Hippocampal formation (tissue), 2 donors: ENCODE measurements at places on chromosomes 2 and 18.

DNA sequence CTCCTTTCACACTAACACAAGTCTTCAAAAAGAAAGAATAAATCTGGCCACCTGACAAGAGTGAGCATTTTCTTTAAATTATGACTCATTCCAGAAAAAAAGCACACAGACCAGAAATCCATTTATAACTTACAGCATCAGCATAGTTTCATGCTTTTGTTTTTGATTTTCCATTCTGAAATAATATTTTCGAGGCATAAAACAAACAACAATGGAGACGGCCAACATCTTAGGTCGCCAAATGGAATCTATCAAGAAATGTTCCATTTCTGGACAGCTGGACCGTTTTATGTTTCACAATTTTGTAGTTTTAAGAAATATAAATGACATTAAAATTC lies 165.4 kb upstream of the ZFP36L2 start:
- DNase-seq = no peak

DNA sequence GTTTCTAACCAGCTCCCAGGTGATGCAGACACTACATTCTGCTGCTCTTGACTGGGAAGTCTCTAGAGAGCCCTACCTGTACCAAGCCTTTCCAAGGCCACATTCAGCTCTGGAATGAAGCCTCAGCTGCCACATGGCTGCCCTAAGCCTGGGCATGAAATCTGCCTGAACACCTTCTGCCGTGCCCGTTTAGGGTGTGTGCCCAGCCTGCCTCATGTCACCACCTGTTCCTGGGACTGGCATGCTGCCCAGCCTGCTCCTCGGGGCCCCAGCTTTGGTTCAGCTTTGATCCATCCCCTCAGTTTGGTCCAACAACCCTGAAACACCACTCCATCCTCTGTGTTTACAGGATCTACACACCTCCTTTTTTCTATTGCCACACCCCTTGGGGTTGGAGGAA lies 210.9 kb downstream of the L3MBTL4 start:
- no peak for DNase-seq

GRCh38 chr2:71459084-71459431 lies 5.7 kb downstream of the DYSF start:
- DNase-seq = no peak

DNA sequence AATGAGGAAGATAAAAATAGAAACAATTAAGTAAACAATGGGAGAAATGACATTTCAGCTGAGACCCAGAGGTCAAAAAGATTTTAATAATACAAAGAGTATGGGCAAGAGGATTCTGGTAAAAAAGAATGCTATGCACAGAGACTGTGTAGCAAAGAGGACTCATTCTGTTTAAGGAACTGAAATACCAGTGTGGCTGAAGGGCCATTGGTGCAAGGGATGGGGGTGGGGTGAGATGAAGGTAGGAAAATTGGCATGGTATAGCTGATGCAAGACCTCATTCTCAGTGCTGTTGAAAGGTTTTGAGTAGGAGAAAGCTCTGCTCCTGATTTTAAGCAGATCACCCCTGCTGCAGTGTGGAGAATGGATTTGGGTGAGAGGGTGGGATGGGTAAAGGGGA lies 10.8 kb downstream of the GALNT1 start:
- DNase-seq = no peak

GRCh38 chr2:168663993-168664392 lies 138.4 kb upstream of the NOSTRIN start:
- DNase-seq = no peak

- DNase-seq = no peak
Measured at GRCh38 chr2:72261076-72261475, 113.4 kb upstream of the CYP26B1 start.

DNA sequence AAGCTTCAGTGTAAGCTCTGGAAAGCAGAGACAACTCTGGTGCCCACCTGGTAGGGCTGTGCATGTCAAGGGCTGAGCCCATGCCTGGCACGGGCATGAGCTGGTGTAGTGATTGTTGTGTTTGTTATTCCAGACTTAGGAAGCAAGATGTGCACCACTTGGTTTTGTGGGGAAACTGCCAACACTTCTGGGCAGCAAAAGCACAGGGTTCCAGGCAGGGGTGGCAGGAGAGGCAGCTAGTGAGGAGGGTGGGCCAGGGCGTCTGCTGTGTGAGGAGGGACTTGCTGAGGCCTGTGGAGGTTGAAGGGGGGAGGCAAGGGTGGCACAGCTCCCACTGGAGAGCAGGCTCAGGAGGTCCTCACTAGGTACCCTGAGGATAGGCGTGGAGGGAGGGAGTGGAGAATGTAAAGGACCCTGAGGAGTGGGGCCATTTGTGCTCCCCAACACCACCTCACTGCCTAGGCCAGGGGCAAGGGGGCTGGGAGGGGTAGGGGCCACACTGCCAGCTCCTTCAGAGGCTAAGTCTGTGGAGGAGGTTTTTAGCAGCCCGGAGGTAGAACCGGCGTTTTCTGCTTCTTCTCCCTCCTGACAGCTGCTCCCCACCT lies 104.0 kb upstream of the POU3F3 start:
- DNase-seq = no peak

GRCh38 chr2:86319700-86320580 lies 17.5 kb downstream of the REEP1 start:
- no peak for DNase-seq

DNA sequence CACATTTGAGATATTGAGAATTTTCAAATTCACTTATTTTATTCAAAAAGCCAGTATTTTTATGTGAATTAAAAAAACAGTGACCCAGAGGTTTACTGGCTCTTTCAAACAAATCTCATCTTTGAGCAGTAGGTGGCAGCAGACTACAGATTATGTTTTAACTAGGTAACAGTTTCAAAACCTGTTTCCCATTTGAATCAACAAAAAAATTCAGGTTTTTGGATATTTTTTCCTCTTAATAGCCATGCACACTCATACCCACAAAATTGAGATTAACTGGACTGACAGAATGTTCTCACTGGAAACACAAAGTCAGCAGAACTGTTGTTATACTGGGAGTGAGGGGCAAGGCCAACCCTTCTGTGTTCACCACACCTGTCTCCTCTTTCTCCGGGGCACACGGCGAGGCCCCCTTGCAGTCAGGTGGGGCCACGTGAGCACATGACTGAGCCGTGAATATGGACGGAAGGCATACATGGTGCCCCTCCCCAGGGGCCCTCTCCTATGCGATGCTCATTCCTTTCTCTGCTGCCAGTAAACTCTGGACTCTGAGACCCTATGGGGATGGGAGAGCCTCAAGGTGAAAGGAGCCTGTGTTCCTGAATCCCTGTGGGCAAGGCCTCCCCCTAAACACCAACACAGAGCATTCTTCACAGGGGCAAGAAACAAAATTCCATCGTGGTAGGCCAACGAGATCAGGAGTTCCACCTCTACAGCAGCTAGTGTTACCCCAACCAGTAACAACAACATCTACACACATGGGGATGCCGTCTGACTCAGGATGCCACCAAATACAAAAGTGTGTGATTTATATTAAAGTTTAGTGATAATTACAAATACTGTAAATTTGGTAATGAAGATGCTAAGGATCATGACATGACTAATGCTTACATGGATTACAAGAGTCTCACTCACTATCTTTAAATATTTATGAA lies 80.4 kb downstream of the LPIN2 start:
- DNase-seq = no peak

GRCh38 chr18:5969989-5970403 lies 74.7 kb upstream of the TMEM200C start:
- peak; percentile 50 for DNase-seq

DNA sequence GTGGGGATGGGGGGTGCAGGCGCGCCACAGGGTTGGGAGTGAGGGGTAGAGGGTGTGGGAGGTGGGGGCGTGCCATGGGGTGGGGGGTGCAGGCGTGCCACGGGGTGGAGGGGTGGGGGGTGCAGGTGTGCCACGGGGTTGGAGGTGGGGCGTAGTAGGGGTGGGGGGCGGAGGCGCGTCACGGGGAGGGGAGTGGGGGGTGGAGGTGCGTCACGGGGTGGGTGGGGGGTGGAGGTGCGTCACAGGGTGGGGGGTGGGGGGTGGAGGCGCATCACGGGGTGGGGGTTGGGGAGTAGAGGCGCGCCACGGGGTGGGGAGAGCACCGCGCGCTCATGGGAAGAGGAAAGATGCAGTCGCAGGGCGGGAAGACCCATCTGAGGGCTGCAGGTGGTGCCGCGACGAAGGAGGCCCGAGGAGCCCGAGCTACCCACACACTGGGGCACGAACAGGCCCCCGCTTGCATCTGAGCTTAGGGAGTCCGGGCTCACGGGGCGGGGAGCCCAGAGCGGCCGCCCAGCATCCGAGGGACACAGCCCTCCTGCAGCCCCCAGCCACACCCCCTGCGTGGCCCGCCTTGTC lies 37.5 kb downstream of the SNED1 start:
- no peak for DNase-seq

GRCh38 chr2:100018341-100019193 lies 123.8 kb downstream of the AFF3 start:
- no peak for DNase-seq

DNA sequence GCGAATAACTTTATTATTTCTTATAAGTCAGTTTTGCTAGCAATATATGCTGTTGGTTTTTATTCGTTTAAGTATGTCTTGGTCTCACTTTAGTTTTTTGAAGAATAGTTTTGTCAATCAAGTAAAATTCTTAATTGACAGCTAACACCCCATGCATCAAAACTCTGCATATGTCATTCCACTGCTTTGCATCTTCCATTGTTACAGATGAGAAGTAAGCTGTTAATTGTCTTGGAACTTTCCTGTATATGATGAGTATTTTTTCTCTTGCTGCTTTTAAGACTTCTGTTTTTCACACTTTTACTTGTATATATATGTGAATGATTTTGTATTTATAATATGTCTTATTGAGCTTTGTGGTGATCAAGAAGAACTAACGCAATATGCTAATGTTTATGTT lies 1048.4 kb downstream of the CNTNAP5 start:
- DNase-seq = no peak

GRCh38 chr2:233301811-233302210 lies 5.8 kb upstream of the SAG start:
- DNase-seq = no peak

DNA sequence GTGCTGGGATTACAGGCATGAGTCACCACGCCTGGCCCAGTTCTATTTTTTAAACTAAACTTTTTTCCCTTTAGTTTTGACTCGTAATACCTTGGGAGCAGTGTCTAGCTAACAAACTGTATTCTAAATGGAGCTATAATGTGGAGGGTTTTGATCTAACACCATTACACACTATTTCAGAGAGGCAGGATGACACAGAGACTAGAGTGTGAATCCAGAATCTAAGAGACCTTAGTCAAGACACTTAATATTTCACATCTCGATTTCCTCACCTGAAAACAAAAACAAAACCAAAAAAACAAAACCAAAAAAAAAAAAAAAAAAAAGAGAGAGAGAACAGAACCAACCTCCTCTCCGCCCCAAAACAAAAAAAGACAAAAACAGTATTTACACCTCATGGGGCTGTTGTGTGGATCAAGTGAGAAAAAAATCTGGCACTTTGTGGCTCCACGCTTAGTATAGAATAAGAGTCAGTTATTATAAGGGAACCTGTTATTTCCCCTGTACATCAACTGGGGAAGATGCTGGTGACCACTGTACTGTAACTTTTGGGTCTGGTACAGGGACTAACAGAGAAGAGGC lies 31.3 kb downstream of the DARS1 start:
- no peak for DNase-seq

DNA sequence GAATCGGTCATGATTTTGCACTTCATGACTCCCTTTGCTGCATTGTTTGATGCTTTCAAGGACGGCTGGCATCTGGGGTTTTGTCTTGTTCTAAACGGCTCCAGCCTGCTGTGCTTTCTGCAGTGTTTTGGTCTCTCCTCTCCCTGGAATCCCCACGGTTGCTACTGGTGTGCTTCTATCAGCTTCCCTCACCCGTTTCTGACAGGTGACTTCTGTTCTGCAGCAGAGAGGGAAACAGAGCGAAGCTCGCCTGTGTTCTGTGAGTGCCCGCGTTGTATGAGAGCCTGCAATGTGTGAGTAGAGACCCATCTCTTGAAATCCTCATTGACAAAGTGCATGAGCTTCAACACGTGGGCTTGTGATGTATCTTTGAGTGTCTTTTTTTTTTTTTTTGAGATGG lies 102.8 kb downstream of the DCDC2C start:
- DNase-seq = no peak

- no peak for DNase-seq
Measured at GRCh38 chr2:50491541-50492476, 540.1 kb downstream of the NRXN1 start.

GRCh38 chr2:1607236-1607920 lies 136.9 kb downstream of the PXDN start:
- no peak for DNase-seq

DNA sequence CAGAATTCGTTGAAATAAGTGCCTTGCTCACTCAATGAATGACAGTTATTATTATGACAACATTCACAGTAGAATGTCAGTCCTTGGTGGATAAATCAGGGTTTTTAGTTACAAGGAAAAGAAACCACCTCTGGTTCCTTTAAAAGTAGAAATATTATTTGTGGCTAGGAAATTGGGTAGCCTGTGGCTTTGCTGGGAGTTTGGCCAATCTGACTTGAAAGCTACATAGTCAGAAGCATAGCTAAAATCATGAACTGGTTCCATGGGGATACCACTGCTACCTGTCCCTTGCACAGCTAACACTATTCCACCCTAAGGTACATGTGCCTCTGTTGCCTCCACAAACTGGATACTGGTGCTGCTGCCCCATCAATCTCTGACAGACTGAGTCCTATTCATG lies 12.8 kb upstream of the SMCHD1 start:
- DNase-seq = no peak

GRCh38 chr2:236758406-236758805 lies 188.8 kb downstream of the ACKR3 start:
- DNase-seq = no peak

DNA sequence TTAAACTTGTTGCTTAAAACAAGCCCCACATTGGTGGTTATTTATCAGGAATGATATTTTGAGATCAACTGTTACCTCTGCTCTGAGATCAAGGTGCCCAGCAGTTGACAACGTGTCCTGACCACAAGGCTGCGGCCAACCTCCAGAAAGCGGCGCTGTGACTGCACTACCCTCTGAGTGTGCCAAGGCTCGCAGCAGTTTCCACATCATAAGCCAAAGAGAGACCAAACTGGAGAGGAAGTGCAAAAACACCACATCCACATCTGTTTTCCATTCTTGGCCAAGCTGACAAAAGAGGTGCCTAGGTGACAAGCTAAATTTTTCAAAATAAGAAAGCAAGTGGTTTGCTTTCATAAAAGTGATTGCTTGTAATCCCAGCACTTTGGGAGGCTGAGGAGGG lies 410.8 kb upstream of the POU3F3 start:
- no peak for DNase-seq

DNA sequence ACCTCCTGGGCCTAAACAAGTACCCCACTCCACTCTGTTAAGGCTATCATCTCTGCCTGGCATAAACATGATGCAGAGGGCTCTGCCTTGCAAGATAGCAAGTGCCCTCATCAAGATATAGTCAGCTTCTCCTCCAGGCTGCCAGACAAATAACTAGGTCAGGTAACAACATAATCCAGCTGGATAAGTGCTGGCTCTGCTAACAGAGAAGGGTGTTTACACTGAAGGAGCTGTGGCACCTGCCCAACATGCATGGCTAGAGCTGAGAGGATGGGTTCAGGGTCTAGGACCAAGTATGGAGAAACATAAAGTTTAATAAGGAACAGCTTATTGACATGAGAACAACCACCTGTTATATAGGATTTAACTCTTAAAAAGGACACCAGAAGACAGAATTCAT lies 42.8 kb downstream of the DLGAP1 start:
- no peak for DNase-seq

GRCh38 chr18:59033359-59033758 lies 106.3 kb upstream of the SEC11C start:
- no peak for DNase-seq

GRCh38 chr2:112591413-112591812 lies 7.0 kb downstream of the CHCHD5 start:
- no peak for DNase-seq

- DNase-seq = no peak
Measured at GRCh38 chr18:58819051-58819450, 45.6 kb upstream of the ZNF532 start.

- no peak for DNase-seq
Measured at GRCh38 chr2:226758921-226759640, 40.5 kb downstream of the IRS1 start.
